HS-27A (cell line): ENCODE measurements at places on chromosomes 2 and 18.

GRCh38 chr18:2895391-2895790 lies 48.6 kb downstream of the EMILIN2 start:
- no peak for DNase-seq

DNA sequence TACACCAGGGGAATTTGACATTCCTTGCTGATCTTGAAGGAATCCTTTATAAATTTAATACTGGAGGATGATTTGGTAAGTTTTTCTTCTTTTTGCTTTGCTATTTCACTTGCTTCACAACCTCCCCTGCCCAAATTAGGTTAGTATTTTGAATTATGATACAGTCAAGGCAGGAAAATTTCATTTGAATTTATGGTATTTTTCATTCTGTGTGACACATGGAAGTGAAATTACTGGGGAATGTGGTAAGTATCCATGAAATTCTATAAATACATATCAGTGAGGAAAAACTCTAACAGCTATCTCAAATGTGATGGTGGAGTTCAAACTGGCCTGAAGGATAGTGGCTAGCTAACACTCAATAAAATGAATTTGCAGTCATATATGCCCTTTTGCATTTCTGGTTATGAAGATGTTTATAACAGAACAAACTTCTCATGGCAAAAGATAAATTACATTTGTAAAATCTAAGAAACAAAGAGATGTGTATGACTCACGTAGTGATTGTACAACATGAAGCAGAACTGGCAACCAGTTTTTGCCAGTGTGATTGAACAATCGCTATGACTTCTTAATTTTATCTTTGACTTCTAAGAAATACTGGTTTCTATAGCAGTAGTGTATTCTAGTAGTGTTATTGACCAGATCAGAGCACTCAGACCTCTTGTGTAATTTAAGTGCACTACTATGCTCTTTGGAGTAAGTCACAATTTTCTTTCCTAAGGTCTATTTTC lies 152.6 kb downstream of the IKZF2 start:
- DNase-seq = no peak

DNA sequence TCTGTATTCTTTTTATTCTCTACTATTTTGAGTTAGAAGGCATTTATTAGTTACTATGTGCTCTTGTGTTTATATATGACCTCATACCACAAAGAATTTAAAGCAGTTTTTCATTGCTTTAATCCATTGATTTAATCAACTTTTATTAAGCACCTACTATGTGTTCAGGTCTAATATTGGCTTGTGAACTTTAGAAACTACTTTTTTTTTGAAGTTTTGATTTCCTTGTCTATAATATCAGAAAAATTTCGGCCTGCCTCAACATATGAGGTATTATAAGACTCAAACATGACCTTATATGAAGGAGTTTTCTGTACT lies 117.7 kb downstream of the ZNF521 start:
- DNase-seq = no peak

GRCh38 chr2:232833830-232834229 lies 36.2 kb upstream of the SNORC start:
- DNase-seq = no peak

- DNase-seq = no peak
These were observed 159.0 kb upstream of the HAAO start for GRCh38 chr2:42951263-42951938.
